CD8-positive, alpha-beta T cell (primary cell): ENCODE measurements at places on chromosomes 1 and 21.

- no peak for DNase-seq
Observed at GRCh38 chr1:201344206-201345080, 33.0 kb downstream of the TNNT2 start.

- DNase-seq: peak; percentile 16
Observed at GRCh38 chr21:36330904-36331303, 10.9 kb downstream of the MORC3 start.

DNA sequence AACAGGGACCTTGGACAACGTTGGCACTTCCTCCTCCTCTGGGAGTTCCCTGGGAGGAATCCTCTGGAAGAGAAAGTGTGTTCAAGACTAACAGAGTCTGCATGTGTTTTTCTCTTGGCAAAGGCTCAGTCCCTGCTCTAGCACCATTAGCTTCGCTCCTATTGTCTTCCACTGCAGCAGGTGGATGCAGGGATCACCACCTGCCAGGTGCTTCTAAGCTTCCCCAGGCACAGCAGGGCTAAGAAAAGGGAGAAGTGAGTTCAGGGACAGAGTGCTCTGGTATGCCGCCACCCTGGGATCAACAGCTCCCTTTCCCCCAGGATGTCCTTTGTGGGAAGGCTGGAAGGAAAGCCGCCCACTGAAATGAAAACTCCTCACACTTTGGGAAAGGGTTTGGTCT, 43.9 kb upstream of the IL20 start:
- no peak for DNase-seq

DNA sequence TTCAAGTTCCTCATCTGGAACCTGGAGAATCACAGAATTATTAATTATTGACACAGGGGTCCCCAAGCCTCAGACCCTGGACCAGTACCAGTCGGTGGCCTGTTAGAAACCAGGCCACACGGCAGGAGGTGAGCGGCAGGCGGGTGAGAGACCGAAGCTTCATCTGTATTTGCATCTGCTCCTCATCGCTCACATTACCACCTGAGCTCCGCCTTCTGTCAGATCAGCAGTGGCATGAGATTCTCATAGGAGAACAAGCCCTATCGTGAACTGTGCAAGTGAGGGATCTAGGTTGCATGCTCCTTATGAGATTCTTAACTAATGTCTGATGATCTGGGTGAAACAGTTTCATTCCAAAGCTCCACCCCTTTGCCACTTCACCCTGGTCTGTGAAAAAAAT, 125.9 kb downstream of the C1orf21 start:
- DNase-seq: no peak

GRCh38 chr1:108057541-108057940, 92.6 kb upstream of the VAV3 start:
- DNase-seq: no peak

- DNase-seq: no peak
Observed at GRCh38 chr1:6462412-6463119, 3.4 kb downstream of the TNFRSF25 start.

DNA sequence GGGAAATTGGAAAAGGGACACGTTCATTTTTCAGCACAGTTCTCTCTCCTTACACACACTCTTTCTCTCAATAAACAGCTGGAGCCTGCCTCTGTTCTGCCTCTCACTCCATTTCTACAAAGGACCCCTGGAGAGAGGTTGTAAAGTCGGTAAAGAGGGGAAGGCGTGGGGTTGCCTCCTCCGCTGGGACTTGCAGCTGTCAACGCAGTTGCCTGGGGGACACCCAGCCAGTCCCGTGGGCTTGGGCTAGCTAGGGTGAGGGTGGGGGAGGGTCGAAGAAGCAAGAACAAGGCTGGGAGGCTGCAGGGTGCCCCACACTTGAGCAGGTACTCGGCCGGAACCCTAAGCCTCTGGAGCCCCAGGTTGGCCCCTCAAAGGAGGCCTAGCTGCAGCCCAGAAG, 27.6 kb downstream of the C1orf216 start:
- DNase-seq: no peak

- no peak for DNase-seq
Observed at GRCh38 chr1:205276689-205277065, 44.9 kb downstream of the NUAK2 start.

- DNase-seq: no peak
Observed at GRCh38 chr1:23718482-23718881, 24.8 kb upstream of the ELOA start.

- no peak for DNase-seq
Observed at GRCh38 chr1:64047549-64047996, 155.8 kb upstream of the UBE2U start.

- no peak for DNase-seq
Observed at GRCh38 chr1:221292652-221293051, 413.4 kb downstream of the HLX start.

GRCh38 chr1:95384567-95384966, 150.6 kb downstream of the RWDD3 start:
- DNase-seq: no peak
